ENCODE measurements at places on chromosomes 16 and 17.

DNA sequence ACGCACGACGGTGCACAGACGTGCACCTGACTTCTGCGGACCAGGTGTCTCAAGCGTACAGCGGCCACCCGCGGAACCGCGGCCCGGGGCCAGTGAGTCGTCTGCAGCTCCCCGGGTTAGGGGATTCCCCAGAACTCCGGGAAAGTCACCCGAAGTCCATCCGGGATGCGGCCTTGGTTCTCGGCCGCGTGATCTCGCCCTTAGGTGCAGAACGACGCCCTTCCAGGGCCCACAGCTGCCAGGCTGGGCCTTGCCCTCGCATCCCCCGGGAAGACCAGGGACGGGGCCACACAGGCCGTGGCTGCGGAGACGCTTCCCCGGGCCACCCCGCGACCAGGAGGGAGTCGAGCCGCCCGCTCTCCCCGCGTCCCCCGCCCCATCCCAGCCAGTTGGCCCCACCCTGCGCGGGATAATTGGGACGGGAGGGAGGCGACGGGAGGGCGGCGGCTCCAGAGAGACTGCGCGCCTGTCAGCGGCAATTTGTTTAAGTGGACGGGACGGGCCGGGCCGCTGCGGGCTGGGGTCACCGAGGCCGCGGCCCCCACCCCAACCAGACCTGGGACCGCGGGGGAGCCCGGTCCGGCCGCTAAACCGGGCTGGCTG lies 3.6 kb upstream of the TBX2 start:
- no peak for DNase-seq

GRCh38 chr17:69066482-69066881 lies 5.8 kb upstream of the ABCA9 start:
- DNase-seq, result peak; percentile 68

DNA sequence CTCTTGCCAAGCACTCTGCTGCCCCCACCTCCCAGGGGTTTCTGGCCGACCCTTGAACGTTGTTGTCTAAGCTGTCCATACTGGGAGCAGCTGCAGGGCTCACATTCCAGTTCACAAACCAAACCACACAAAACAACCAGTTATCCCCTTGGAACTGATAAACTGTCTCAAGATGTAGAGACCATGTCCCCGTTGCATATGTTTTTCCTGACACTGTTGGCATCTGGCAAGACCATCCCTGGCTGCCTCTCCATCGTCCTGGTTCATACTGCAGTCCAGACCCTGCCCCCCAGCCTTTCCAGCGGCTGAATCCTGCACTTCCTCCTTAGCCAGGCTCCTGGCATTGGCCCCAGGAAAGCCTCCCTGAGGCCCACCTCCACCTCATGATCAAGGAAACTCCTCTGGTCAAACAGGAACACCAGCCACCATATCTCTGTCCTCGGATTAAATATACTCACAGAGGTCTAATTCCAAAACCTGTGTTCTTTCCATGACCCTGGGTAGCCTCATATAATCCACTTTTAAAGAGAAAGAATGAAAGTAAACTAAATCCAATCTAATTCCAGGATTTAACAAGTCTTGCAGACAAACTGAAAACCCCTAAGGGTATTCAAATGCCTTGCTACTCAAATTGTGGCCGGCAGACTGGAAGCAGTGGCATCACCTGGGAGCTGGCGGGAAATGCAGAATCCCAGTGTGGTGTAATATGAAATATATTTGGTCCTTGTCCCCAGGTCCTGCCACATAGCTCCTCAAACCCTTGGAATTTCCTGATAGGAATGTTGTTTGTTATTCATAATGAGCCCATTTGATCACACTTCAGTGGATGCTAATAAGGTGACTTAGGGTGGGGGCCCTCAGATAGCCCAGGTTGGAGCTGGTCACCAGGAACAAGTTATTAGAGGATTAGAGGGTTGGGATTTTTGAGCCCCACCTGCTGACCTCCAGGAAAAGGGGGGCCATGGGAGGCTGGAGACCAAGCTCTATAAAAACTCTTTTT lies 14.2 kb downstream of the GAS7 start:
- no peak for DNase-seq

DNA sequence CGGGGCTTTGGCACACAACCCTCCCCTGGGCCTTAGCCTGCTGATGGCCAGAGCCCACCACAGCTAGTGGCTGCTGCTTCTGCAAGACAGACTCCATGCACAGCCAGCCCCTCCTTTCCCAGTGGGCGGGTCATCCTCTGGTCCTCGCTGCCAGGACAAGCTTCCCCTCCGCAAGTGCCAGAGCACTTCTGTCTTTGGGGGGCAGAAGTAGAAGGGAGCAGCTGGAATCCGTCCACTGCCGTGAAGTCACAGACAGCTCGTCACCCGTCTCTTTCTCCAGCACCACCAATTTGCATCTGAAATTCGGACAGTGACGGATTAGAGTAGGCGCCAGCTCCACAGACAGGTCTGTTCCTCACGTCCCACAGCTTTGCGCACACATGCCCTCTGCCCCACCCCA lies 31.3 kb upstream of the NAT9 start:
- no peak for DNase-seq

DNA sequence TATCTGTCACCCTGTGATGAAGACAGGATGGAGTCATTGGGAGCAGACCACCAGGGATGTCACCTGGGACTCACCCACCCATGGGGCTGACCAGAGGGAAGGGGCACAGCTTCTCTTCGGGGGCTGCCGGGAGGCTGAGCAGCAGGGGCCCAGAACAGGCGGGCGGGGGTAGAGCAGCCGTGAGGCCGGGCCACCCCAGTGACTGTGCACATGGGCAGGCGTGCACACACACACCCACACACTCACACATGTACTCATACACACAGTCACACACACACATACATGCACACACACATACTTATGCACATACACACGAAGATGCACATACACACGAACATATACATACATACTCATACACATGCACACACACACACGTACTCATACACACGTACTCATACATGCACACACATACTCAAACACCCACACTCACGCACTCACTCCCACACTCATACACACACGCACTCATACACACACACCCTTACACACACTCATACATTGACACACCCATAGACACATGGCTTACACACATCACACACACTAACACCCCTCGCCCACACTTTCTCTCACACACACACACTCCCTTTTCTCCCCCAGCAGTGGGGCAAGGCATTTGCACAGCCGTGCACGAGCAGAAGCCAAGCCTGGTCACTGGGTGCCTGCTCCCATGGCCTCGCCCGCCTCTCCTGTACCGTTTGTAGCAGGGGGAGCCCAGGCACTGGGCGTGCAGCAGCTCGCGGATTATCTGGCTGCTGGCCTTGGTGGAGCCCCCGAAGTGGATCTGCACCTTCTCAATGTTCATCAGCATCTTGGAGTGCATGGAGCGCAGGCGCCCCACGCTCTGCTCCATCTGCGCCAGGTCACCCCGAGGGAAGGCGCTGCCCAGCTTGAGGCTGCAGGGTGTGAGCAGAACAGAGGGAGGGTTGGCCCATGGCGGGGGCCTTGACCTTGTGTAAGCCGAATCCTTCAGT lies 12.4 kb downstream of the UBALD2 start:
- no peak for DNase-seq

DNA sequence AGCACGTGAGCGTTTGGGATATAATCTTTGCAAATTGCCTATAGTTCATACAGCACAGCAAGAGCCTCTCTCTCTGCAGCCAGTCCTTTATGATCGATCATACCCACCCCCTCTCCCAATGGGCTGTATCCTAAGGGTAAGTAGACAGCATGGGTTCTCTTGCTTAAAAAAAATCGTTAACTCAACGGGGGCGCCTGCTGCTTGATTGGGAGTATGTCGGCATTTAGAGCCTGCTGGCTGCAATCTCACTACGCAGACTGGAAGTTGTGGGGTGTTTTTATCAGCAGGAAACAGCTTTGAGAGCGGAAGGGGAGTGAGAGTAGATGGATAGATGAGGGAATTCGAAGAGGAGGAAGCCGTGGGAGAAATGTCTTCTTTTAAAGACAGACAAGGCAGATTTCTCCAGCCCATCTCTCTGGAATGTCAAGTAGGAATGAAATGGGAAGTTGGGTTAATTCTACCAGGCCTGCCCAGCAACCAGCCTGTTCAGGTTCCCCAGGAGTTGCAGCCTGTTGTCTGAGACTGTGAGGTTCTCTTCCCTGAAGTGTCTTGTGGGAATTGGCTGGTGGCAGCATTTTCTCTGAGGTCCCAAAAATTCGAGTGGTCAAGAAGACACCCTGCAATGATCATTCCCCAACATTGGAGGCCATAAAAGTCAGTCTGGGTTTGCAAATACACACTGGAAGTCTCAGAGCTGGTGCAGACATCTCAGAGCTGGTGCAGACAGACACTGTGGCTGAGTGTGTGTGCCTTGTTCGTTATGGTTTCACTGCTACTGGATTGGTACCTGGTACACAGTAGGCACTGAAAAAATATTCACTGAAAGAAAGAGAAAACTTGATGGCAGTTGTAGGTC lies 65.6 kb downstream of the PRKCB start:
- peak; percentile 98 for DNase-seq

DNA sequence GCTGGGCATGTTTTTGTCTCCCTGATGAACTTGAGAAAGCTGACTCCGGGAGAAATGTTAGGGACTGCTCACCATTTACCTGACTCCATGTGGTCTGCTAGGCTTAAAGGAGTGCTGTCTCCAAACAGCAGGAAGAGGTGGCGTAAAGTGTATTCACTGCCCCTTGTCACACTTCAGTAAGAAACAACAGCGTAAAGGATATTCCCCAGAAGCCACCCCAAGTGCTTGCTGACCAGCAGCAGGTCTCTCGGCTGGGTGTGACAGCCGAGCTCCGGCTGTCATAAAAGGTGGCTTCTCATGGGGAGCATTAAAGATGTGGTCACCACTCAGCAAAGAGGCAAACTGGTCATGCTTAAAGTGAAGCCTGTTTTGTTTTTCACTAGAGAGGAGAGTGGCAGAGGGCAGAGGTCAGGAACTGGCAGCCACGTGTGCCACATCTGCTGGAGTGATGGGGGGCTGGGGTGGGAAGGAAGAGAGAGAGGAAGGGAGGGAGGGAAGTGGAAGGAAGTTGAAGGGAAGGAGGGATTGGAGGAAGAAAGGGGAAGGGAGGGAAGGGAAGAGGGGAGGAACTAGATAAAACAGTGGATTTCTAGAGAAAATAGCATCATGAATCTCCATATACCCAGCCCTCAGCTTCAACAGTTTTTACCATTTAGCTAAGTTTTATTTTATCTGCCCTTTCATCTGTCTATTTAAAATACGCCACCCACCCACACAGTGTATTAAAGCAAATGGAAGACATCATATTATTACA lies 119.3 kb downstream of the CLEC16A start:
- DNase-seq, result no peak

- DNase-seq, result no peak
These were observed 9.4 kb downstream of the C16orf86 start for GRCh38 chr16:67675999-67676398.

DNA sequence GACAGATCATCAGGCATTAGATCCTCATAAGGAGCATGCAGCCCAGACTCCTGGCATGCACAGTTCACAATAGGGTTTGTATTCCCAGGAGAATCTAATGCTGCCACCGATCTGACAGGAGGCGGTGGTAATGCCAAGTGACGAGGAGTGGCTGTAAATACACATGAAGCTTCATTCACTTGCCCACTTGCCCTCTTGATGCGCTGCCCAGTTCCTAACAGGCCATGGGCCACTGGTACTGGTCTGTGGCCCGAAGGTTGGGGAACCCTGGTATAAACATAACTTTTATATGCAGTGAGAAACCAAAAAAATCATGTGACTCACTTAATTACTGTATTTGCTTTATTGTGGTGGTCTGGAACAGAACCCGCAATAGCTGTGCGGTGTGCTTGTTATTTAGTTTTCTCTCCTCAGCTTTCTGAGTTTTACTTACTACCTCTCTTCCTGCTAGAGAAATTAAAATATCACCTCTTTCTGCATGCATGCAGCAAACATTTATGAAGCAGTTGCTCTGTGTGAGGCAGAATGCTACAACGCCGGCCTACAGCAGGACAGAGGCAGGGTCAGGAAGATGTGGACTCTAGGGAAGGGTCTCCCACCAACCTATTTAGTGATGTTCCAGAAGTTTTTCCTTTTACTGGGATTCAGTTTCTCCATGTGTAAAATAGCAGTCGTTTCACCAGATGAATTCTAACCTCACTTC lies 151.3 kb downstream of the MAF start:
- DNase-seq, result no peak

- no peak for DNase-seq
These were observed 49.1 kb upstream of the GPRC5B start for GRCh38 chr16:19933740-19934139.

GRCh38 chr16:77308163-77308561 lies 109.0 kb downstream of the SYCE1L start:
- no peak for DNase-seq

DNA sequence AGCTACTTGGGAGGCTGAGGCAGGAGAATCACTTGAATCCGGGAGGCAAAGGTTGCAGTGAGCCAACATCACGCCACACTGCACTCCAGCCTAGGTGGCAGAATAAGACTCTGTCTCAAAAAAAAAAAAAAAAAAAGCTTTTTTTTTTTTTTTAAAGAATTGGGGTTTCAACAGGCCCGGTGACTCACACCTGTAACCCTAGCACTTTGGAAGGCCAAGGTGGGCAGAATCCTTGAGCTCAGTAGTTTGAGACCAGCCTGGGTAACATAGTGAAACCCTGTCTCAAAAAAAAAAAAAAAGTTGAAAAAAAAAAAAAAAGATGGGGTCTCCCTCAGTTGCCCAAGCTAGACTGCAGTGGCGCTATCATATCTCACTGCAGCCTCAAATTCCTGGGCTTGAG lies 6.6 kb upstream of the HEXIM2 start:
- peak; percentile 38 for DNase-seq

- no peak for DNase-seq
These were observed 944 bp downstream of the CDH16 start for GRCh38 chr16:66917741-66918140.

GRCh38 chr17:19457830-19458271 lies 46.8 kb downstream of the RNF112 start:
- DNase-seq, result no peak

DNA sequence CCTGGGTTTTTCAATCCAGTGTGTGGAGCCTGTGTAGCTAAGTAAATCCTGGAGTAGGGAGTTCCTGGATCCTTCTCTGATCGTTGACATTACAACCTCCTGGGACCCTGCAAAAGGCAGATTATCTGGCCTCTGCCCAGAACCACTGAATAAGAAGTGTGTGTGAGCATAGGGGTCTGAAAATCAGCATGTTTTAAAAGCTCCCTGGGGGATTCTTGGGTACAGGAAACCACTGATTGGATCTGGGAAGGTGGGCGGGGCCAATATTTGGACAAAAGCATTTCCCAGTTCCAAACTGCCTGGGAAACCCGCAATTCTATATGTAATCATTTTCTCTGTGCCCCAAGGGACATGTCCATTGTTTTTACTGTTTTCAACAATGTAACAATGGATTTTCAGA lies 27.2 kb upstream of the BEAN1 start:
- no peak for DNase-seq

GRCh38 chr16:66616592-66616991 lies 12.1 kb downstream of the CMTM3 start:
- no peak for DNase-seq

GRCh38 chr16:27048316-27048715 lies 18.4 kb upstream of the C16orf82 start:
- no peak for DNase-seq

- DNase-seq, result no peak
These were observed 188.8 kb upstream of the CHMP6 start for GRCh38 chr17:80802626-80803450.

GRCh38 chr16:85061566-85061965 lies 34.0 kb downstream of the KIAA0513 start:
- peak; percentile 85 for DNase-seq

- DNase-seq, result no peak
These were observed 8.9 kb upstream of the ZNF200 start for GRCh38 chr16:3243882-3244281.

- no peak for DNase-seq
These were observed 14.7 kb downstream of the KCTD19 start for GRCh38 chr16:67311607-67312488.

Measured in common myeloid progenitor, CD34-positive (primary cell).